NCI-H1105 (cell line): ENCODE measurements at places on chromosomes 2 and 18.

- DNase-seq = no peak
Observed at GRCh38 chr2:212387146-212387545, 151.5 kb downstream of the ERBB4 start.

- no peak for DNase-seq
Observed at GRCh38 chr18:45014047-45014501, 333.4 kb downstream of the SETBP1 start.

DNA sequence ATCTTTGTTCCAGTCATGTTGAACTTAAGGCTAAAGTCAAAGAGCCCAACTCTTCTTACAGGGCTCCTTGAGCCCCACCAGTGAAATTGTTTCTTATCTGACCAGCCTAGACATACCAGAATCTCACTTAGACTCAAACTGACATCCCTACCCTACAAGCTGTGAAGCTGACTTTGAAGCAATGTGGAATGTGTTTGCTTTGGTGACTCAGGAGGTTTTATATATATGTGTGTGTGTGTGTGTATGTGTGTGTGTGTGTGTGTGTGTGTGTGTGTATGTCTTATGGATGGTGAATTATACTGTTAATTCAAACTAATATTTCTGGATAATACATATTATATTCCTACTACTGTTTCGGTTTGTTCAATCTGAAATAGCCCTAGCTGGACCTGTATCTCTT is 67.3 kb downstream of the CAMKMT start:
- no peak for DNase-seq

- DNase-seq = no peak
Observed at GRCh38 chr2:112141626-112142007, 3.4 kb downstream of the FBLN7 start.

- DNase-seq = no peak
Observed at GRCh38 chr2:240922245-240922981, 16.3 kb downstream of the CROCC2 start.

- DNase-seq = no peak
Observed at GRCh38 chr2:98089941-98090340, 3.0 kb downstream of the VWA3B start.

GRCh38 chr18:59219672-59220163 is at the start of gene GRP:
Gene GRP, plus strand, starts transcription at chr18:59220158. Its CDS starts 108 bp downstream, at chr18:59220266.
- peak; percentile 56 for DNase-seq

- DNase-seq = no peak
Observed at GRCh38 chr2:159459279-159459678, 157.1 kb downstream of the BAZ2B start.

DNA sequence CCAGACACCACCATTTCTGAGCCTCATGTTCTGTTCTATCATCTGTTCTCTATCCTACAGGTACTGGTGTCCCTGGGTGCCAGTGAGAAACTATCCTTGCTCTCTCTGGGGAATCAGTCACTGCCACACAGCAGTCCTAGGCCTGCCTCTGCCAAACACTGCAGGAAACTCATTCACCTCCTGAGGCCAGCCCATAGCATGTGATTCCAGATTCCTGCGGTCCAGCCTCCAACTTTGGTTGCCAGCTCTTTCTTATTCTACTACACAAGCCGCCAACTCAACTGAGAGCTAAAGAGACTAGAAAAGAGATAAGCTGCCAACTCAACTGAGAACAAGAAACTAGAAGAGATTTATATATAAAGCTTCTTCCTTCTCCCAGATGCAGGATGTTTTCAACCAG is 8.8 kb upstream of the TTLL4 start:
- no peak for DNase-seq

DNA sequence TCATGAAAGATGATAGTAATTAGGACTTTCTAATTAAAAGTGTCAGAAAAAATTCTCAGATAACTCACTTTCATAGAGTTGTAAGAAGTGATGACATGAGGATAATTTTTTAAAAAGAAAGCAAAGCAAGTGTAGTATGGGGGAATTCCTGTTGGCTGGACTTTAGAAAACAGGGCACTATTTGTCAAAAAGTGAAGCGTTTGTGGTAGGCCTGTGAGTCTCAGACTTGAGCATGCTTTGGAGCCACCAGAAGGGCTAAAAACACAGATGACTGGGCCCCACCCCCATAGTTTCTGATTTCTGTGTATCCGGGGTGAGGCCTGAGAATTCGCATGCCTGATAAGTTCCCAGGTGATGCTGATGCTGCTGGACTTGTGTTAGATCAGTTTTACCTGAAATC is 222.6 kb upstream of the LRRTM1 start:
- DNase-seq = no peak

GRCh38 chr2:72887740-72888437 is 681 bp downstream of the SPR start:
- peak; percentile 82 for DNase-seq

- no peak for DNase-seq
Observed at GRCh38 chr2:63719052-63719451, 122.6 kb upstream of the UGP2 start.

DNA sequence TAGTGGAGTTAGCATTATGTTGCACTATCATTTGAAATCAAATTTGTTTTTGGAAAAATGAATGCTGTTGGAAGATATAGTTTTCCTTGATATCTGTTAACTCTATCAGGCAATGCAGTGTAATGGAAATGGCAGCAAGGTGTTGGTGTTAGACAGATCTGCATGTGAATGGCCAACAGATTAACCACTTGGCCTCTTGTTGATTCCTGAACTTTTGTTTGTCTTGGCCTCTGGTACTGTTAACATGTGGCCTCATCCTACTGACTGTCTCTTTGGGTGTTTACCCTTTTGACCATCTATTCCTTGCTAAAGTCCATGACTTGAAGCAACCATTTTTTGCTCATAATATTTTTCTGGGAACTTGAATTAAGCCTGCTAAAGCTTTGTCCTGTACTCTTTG is 110.2 kb upstream of the CDH2 start:
- no peak for DNase-seq

DNA sequence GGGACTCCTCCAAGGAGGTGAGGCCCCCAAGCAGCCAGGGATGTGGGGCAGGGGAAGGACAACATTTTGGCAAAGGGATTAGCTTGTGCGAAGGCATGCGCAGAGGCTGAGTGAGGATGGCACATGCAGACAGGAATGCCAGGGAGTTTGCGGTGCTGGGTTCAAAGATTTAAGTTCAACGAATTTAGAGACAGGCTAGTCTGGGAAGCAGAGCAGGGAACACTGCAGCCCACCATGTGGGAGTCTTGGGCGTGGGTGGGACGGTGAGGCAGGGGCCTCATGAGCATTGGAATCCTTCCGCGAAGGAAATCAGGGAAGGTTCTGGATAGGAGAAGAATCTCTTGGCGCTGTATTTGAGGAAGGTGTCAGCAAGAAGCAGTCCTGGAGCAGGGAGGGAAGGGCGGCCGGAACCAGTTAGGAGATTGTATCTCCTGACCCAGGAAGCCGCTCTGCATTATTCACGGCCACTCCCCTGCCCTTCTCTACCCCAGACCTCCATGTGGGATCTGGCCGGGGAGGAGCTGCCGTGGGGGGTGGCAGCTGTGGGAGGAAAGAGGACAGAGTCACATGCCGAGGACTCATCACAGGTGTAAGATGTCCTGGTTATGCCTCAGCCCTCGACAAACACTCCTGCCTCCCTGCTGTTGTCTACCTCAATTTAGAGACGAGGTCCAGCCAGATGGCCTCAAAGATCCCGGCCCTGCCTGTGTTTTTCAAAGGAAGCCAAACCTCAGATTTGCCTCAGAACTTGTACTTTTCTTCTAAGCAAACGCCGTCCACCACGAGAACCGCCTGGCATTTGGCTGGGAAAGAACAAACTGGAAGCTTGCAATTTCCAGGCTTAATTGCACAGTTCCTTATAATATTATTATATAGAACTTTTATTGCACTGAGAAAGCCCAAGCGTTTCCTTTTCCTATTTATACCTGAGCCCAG is 123.7 kb upstream of the SMAD2 start:
- no peak for DNase-seq

- no peak for DNase-seq
Observed at GRCh38 chr2:125554956-125555355, 1101.0 kb upstream of the GYPC start.

GRCh38 chr2:111032721-111033429 is 87.8 kb upstream of the BCL2L11 start:
- no peak for DNase-seq

- no peak for DNase-seq
Observed at GRCh38 chr2:25489631-25490030, 147.9 kb upstream of the DNMT3A start.

DNA sequence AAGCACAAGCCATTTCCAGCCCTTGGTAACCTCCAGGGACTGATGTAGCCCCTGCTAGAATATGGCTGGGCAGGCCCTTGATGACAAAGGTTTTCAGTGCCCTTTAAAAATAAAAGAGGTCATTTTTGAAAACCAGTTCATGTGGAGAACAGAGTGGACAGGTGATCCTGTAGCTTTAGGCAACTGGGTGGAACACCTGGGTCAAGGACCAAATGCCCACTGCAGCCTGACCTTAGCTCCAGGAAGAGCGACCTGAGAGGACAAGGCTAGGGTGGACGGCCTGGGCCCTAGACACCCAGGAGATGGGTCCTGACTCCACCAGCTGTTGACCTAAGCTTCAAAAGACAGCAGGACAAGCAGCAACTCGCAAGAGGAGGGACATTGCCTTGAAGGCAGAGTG is 116.6 kb downstream of the LIPG start:
- DNase-seq = no peak

GRCh38 chr18:58113337-58113736 is 69.3 kb downstream of the NEDD4L start:
- no peak for DNase-seq

DNA sequence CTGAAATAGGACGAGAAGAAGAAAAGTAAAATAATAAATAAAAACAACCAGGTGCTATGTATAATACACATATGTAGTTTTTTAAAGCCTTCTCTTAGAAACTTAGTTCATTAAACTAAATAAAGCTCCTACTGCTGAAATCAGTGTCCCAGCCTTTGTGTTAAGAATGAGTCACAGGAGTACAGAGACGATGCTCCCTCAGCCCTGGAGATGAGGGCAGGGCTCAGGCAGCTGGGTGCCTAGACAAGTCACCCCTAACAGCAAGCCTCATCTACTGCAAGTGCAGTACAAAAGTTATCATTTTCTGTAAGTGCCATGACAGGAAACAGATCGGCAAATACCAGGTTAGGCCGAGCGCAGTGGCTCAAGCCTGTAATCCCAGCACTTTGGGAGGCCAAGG is 18.2 kb downstream of the KIDINS220 start:
- no peak for DNase-seq

DNA sequence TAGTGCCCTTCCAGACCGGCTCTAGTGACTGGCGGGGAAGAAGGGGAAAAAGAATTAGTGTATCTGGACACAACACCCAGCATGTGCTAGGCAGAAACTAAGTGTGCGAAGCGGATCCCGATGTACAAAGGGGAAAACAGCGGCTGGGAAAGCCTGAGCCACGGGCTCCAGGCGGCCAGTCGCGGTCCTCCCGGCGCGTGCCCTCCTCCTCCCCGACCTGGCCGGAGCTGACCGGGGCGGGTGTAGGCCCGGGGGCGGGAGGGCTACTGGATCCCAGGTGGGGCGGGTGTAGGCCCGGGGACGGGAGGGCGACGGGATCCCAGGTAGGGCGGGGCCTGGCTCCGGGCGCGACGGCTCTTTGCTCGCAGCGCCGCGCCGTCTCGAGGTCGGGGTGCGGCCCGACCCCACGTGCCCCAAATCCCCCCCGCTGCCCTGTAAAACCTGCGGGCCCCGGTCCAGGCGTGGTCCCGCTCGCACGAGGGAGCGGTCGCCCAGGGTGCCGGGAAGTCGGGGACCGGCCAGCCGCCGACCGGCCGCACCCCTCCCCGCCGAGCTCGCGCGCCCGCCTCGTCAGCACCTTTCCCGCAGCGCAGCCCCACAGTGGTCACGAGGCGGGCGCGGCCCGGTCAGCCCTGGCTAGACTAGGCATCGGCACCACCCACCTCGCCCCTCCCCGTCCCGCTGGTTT is 48.8 kb downstream of the C2orf42 start:
- DNase-seq = no peak

- no peak for DNase-seq
Observed at GRCh38 chr18:36349552-36349951, 52.0 kb downstream of the FHOD3 start.

DNA sequence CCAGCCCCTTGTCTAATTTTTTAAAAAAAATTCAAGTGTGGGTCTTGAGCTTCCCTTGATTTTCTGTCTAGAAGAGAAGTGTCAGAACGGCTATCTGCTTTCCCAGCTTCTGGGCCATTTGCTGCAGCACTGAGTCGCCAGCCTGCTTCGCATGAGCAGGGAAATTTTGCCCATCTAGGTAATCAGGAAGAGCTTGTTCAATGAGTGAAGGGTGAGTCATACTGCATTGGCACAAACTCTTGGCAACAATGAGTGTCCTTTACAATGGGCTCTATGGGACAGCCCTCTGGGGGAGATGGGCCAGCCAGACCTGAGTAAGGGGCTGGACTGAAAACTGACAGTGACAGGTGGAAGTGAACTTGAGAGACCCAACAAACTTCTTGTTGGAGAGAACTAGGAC is 2.4 kb upstream of the RNF144A start:
- DNase-seq = no peak
